NAMALWA (cell line): ENCODE measurements at places on chromosomes 5 and 9.
A peak's percentile ranks its signal among the peaks of the same experiment; 100 is the strongest.

DNA sequence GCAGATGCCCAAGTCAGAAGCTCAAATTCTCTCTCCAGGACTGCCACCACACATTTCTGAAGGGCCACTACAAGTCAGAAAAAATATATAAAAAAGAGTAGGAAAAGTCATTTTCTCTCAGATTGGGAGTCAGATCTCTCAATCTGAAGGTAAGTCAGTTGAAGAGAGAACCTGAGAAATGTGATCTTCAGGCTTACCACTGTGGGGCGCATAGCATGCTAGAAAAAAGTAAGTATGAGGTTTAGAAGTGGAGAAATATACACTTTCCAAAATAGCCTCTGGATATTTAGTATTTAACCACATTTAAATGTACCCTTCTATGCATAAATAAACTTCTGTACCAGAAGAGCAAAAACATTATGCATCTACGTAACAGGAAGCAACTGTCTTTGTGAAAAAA is 800.7 kb upstream of the CTNND2 start:
- peak; percentile 4 for DNase-seq

- DNase-seq, result no peak
These were observed 36.2 kb downstream of the MOCS2 start for GRCh38 chr5:53073348-53073747.

GRCh38 chr9:113343732-113344231 is 3.7 kb upstream of the WDR31 start:
- DNase-seq, result peak; percentile 52

GRCh38 chr5:15995341-15996052 is 184.1 kb downstream of the MARCHF11 start:
- DNase-seq, result peak; percentile 42

DNA sequence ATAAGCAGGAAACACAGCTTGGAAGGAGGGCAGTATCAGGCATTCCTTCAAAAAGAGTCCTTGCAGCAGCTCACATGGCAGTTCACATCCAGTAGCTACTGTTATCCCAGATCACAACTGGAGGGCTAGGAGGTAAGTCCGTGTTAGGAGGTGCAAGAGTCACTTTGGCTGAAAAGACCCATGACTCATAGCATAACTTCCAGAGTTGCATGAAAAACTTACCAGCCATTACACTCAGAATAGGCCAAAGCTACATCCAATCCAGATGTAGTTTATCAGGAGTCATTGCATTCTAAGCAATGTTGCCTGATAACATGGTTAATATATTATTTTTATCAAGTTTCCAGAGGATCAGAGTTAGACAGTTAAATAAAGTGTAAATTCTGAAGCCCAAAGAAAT is 1126.4 kb upstream of the SEMA6A start:
- no peak for DNase-seq

DNA sequence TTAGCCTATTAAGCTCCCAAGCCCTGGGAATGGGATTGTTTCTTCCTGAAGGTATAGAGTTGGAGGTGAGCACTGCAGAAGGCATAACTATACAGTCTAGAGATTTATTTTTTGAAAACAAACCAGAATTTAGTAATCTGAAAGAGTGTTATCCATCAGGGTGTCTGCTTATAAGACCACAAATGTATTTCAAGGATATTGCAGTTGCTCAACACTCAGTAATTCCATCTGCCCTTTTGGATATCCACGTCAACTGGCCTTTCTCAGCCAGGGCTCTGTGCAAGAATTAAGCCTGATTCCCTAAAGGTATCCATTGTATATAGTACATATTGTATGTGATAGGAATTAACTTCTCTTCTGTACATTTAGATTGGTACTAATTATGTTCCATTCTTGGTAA is 15.0 kb upstream of the IL31RA start:
- DNase-seq, result no peak

DNA sequence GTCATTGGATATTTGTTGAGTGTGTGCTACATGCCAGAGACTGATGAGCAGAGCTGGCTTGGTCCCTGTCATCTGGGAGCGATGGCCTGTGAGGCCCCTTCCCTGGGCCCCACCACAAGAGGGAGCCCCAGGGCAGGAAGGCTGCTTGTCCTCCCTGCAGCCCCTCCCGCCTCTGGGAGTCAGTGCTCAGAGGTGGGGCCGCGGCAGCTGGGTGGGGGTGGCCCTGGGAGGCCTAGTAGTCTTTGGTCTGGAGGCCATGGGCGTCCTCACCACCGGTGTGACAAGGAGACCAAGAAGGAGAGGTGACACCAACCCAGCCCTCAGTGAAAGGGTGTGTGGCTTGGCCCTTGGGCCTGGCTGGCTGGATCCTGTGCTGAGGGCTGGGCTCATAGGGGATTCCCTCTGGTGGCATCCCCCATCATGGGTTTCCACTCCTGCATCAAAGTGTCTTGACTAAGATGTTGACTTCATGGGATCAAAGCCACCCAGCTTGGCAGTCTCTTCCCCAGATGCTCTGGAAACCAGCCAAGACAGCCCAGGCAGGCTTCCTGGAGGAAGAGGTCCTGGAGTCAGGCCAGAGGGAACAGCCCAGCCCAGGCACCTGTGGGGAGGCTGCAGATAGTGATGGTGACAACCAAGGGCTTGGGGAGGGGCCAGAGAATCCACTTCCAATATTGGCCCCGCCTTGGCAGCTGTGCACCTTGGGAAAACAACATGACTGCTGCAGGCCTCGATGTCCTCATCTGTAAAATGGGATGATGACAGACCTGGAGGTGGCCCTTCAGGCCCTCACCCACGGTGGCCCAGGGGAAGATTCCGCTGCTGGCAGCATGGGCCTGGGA is 166.7 kb downstream of the GAPVD1 start:
- DNase-seq, result peak; percentile 65

- DNase-seq, result no peak
These were observed 30.2 kb downstream of the LHX2 start for GRCh38 chr9:124041817-124042116.

DNA sequence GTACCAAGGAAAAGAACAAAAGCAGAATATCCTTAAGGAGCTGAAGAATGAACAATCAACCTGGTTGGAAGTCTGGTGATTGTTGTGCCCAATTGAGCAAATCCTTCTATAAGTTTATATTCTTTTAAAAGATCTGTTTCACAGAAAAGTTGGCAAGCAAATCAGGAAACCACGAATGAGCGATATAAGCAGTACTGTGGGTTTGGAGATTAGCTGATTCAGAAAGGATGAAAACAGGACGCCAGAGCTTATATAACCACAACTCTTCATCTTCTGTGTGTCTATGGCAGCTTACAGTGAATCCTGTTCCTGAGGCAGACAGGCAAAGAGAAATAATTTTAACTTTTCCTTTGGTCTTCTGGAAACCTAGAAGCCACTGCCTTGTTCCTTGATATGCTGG is 61.7 kb downstream of the SLC38A9 start:
- no peak for DNase-seq

DNA sequence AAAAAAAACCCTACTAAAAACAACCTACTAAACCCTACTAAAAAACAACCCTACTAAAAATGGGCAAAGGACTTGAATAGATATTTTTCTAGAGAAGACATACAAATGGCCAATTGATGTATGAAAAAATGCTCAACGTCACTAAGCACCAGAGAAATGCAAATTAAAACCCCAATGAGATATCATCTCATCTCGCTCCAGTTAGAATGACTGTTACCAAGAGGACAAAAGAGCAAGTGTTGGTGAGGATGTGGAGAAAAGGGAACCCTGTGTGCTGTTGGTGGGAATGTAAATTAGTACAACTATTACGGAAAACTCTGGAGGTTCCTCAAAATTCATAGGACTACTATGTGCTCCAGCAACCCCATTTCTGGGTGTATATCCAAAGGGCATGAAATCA is 10.8 kb downstream of the SDHA start:
- DNase-seq, result no peak

- no peak for DNase-seq
These were observed 41.6 kb upstream of the SPATA31D4 start for GRCh38 chr9:81886665-81887064.

- no peak for DNase-seq
These were observed 293.2 kb upstream of the KLF4 start for GRCh38 chr9:107782789-107783188.

DNA sequence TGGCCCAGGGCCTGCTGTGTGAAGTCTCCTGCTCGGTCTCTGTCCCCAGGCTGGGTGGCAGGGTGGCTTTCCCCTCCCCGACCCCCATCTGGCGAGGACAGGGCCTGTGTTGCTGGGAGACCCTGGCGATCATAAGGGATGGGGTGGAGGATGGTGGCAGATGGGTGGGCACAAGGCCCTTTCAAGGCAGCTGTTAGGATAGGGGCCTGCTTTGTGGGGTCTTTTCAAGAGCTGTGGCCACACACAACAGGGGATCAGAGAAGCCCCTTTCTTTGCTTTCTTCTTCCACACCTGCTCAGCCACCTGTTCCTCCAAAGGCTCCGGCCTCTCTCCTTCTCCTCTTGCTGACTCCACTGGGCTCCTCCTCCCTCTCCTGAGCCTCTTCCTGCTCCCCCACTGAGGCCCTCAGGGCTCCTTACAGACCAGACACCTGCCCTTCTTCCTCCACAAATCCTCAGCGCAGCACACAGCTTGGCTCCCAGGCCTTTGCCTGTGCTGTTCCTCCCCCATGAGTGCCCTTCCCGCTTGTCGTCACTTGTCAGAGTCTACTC is 15.0 kb upstream of the NEURL1B start:
- DNase-seq, result no peak

DNA sequence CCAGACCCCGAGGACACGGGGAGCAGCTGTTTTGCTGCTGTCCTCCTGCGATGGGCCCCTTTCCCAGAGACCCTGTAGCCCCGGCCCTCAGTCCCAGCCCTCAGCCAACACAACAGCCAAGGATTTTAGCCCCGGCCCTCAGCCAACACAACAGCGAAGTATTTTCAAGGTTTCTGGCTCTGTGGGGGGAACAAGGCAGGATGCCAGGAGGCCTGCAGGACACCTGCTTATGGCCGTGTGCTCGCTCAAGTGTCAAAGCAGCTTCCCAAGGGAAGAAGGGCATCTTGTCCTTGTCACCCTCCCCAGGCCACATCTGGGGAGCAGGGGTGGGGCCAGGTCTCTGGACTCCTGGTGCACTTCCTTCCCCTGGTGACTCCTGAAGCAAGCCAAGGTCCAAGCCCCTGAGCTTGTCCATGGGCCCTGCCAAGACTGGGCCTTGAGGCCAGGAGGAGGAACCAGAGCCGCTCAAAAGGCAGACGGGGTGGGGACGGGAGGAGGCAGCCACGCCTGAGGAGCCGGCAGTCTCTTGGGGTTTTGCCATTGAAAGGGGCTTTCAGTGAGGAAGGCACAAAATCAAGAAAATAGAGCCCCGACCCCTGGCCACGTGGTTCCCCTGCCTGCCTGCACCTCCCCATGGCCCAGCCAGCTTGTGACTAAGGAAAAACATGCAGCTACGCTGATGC is 10.8 kb downstream of the KCNT1 start:
- no peak for DNase-seq

DNA sequence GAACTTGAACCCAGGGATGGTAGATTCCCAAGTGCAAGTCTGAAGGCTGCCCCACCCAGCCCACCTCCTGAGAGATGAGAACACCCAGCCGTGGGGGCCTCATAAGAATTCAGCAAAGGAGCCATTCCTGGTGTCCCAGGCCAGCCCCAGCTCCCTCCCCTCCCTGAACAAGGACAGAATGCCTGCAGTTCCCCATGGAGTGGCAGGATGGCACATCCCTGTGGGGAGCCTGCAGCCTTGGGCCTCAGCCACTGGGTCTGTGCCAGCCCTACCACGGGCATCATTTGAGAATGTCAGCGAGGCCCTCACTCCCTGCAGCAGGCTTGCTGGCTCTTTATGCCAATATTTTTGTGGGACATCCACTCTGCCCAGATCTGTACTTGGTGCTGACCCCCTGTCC is 36.2 kb upstream of the RAPGEF1 start:
- DNase-seq, result no peak
